Activated naive CD4-positive, alpha-beta T cell (primary cell): ENCODE measurements at places on chromosomes 16 and 17.

DNA sequence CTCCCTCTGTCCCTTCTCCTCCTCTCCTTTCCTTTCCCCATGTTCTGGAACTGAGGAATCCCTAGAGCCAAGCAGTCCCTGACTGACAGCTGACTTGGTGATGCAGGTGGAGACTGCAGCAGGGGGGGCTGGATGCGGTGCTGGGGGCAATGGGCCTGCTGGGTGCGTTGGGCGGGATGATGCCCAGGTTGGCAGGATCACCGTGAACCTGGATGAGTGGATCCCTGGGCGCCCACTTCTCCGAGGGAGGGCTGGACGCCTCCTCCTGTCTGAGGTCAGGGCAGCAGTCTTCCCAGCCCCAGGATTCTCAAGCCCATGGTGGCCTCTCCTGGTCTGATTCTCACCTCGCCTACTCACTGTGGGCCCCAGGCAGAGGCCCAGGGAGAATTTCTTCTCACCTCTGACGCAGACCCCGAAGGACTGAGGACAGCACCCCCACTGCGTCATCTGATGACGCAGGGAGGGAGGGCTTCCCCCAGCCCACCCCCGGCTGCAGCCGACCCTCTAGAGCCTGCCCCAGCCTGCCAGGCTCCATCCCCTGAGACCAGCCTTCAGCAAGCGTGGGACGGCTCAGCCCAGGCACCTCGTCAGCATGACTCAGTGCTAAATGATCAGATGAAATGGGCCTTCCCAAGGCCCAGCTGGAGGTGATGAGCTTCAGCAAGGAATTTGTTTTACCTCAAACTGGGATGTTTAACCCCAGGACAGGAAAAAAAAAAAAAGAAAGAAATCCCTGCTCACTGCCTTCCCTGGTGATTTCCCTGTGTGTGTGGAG, 188.0 kb upstream of the TNRC6C start:
- DNase-seq, result no peak

- no peak for DNase-seq
Observed at GRCh38 chr16:4894276-4895150, 42.4 kb downstream of the PPL start.

DNA sequence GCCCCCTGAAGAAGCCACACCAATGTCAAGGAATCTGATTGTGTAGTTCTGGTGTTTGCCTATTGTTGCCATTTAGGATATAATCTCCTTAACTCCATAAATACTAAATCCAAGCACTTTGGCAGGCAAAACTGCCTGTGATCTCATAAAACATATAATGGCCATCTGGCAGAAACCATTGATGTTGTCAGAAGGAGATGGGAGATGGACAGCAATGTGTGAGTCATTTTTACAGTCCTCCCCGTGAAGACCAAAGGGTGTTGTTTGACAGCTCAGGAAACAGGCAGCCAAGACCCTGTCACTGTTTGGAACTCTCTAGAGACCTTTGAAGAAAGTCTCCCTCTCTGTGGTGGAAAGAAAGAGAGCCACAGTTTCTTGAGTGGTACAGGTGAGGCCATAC, 454.1 kb downstream of the HS3ST3B1 start:
- no peak for DNase-seq

DNA sequence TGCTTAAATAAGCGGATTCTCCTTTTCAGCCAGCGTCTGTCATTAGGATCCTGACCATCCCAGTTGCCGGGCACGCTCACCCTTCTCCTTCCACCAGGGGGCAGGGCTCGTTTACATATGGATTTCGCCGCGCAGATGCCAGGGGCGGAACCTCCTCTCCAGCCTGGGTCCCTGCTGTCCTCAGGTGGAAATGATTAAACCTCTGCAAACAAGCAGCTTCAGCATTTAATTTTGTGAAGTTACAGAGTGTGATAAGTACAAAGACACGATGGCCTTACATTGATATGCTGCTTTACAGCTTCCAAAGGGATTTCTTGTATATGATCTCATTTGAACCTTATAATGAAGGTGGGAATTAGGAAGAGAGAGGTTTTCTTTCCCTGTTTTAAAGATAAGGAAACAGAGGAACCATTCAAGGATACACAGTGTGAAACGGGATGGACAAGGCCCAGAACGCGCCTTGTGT, 3.9 kb upstream of the KRT28 start:
- DNase-seq, result peak; percentile 22

GRCh38 chr16:30760577-30761426, 1.1 kb downstream of the CFAP119 start:
- DNase-seq, result no peak

DNA sequence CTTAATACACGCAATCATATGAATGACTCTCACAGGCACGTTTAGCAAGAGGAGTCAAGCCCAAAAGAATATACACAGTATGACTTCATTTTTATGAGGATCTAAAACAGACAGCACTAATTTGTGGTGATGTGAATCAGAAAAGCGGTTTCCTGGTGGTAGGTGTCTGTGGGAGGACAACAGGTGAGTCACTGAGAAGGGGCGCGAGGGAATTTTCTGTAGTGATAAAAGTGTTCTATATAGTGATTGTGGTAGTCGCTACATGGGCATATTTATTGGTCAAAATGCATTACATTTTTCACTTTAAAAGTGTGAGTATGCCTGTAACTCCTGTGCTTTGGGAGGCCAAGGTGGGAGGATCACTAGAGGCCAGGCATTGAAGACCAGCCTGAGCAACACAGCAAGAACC, 7.6 kb upstream of the TNRC6A start:
- DNase-seq, result no peak

GRCh38 chr17:57589151-57590034, 155.7 kb downstream of the CCDC182 start:
- DNase-seq, result no peak
